ENCODE measurements at places on chromosomes 16 and 17.

DNA sequence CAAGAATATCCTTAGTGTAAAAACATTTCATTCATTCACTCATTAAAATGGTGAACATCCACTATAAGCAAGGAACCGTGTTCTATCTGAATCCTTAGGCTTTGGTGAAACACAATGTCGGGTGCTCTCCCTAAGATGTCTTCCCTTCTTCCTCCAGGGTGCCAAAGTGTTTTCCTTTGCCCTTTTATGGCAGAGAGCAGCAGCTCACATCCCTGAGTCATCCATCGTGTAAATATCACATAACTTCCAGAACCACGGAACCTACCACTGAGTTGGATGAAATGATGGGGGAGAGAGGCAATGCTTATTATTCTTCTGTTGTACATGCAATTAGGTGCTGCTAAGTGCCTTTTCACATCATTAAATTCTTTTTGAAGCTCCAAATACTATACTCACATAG is 50.2 kb downstream of the DNAH3 start:
- DNase-seq, result no peak

GRCh38 chr17:16927641-16928321 is 44.1 kb downstream of the TNFRSF13B start:
- DNase-seq, result no peak

DNA sequence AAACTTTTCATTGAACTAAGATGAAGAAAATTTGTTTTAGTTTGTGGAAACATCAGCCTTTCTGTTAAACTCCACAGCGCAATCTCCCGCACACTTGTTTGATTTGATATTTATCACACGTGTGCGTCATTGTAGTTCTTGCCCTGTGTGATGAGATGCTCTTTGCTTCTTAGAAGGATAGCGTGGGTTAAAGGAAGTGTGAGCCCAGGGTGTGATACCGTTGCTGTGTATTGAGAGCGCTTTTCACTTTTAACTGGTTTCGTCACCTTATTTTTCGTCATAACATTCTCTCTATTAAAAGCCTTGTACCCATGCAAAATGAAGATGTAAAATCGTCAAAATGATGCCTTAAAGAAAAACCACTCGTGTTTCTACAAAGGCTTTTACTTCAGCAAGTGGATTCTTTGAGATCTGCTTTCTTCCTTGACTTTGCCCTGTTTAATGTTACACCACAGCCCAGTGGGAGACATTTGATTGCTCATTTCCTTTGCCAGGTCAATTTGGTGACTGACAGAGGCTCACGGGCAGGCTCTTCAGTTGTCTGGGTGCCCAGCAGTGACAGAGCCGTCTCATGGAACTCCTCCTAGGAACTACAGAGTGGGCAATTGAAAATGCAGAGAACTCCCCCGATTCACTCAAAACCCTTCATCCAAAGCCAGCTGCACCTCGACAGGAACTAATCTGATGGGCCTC is 61.1 kb downstream of the RPA1 start:
- no peak for DNase-seq

- no peak for DNase-seq
These were observed 16.5 kb downstream of the HS3ST3B1 start for GRCh38 chr17:14317383-14317782.

DNA sequence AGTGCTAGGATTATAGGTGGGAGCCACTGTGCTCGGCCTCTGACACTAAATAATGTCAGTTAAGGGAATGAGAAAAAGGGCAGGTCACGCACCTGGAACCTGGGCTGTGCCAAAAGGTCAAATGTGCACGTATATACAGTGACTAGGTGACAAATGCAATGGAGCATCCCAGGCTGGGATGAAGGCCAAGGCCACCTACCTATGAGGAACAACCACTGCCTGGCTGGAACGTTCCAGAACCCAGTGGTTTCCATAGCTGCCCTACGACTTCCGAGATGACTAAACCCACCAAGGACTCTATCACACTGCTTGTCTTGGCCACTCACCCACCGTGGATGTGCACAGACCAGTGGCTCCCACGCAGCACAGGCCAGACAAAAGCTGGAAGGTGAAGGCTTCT is 16.1 kb downstream of the ZNF500 start:
- no peak for DNase-seq

- no peak for DNase-seq
These were observed 32.8 kb downstream of the CACNA1G start for GRCh38 chr17:50593321-50593720.

- DNase-seq, result peak; percentile 82
These were observed 54.2 kb upstream of the SEC14L1 start for GRCh38 chr17:77086433-77087010.

GRCh38 chr17:36934692-36935630 is 2.3 kb upstream of the LHX1 start:
- no peak for DNase-seq

GRCh38 chr16:67100569-67101310 is 9.0 kb upstream of the PHAF1 start:
- no peak for DNase-seq

DNA sequence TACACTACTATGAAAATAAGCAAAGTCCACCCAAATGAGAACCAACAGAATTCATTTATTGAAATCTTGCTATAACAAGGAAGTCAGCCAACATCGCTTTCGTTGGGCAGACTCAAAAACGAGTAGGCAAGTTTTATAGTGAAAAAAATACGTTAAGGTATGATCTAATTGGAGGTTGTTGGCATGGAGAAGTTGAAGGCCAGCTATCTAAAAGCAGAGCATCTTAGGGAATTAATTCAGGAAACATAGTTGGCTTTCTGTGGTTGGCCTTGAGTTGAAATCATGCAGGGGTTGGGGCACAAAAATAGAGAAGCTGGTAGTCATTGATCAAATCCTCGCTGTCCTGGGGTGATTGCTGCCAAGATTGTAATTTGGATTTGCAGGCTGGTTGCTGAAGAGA is 118.3 kb downstream of the PPM1E start:
- no peak for DNase-seq

GRCh38 chr17:75876190-75876937 is 2.0 kb downstream of the TRIM47 start:
- DNase-seq, result peak; percentile 74

DNA sequence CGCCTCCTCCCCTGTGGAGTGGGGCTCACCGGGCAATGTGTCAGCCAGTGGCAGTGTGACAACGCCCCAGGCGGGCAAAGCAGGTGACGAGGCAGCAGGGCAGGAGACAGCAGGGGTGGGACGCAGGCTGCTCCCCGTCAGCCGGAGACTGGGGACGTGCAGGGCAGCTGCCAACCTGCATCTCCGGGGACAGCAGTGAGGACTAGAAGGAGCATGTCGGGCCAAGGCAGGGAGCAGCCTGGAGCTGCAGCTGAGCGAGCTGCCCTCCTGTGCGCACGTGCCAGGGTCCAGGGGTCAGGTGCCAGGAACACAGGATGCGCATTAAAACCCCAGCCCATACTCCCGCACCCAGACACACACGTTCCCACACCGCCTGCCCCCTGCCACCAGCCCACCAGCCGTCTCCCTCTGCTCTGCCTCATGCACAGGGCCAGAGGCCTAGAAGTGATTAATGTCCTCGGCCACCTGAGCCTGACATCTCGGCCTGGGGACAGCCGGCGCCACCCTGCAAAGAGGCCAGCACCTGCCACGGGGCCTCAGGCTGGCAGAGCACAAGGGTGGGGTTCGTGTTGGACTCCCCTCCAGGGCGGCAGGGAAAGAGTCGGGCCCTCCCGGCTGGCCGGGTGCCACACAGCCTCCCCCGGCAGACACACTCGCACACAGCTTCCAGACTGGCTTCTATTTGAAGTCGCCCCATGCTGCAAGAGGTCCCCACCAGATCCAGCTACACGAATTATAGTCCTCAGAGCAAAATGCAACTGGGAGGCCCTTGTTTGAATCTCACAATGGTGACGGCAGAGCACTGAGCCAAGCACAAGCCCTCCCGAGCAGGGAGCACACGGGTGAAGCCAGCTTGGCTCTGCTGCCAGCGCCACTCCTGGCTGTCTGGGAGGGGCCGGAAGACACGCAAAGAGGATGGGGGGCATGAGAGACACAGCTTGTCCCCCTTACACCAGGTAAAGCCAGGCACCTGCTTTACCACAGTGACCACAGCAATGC is 90.4 kb downstream of the RBFOX3 start:
- DNase-seq, result no peak

DNA sequence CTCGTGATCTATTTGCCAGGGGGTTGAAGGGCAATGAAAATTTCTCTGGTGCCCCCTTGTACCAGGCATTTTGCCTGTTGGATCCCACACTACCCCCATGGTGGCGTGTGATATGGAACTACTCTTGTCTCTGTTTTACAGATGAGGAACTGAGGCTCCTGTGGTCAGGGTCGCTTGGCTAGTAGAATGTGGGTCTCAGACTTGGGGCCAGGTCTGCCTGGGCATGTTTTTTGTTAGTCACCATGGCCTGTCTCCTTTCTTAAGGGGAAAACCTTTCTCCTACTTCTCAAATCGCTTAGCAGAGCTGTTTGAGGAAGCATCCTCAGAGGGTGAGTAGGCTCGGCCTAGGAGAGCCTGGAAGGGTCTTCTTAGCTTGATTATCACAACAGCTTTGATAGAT is 51.2 kb downstream of the CLEC16A start:
- no peak for DNase-seq

GRCh38 chr16:28183484-28183883 is 28.3 kb downstream of the XPO6 start:
- DNase-seq, result no peak

GRCh38 chr17:72826602-72827001 is 265.9 kb downstream of the SLC39A11 start:
- DNase-seq, result no peak

GRCh38 chr17:42778570-42778969 is 1.8 kb upstream of the WNK4 start:
- DNase-seq, result no peak

GRCh38 chr17:55830699-55831471 is 80.0 kb downstream of the PCTP start:
- no peak for DNase-seq

GRCh38 chr17:75371339-75371738 is 34.1 kb downstream of the GRB2 start:
- DNase-seq, result no peak

DNA sequence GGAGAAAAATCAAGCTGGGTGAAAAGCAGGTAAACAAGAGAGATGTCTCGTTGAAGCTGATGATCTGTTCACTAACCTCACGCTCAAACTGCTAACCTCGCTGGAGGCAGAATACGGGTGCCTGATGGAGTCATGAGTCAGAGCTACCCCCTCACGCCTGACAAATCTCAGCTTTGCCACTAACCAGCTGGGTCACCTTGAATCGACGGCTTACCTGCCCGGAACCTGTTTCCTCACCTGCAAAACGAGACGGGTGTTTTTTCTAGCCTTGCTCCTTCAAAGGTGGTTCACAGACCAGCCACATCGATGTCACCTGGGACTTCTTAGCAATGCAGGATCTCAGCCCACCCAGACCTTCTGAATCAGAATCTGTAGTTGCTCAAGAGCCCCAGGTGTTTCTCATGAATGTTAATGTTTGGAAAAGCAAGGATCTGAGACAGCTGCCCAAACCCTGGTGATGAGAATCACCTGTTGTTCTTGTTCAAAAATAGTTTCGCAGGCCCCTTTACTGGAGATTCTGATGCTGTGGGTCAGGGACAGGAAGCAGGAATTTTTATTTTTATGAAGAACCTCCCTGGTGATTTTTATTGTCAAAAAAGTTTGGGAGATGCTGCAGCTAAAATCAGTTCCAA is 56.9 kb downstream of the MARCHF10 start:
- no peak for DNase-seq

DNA sequence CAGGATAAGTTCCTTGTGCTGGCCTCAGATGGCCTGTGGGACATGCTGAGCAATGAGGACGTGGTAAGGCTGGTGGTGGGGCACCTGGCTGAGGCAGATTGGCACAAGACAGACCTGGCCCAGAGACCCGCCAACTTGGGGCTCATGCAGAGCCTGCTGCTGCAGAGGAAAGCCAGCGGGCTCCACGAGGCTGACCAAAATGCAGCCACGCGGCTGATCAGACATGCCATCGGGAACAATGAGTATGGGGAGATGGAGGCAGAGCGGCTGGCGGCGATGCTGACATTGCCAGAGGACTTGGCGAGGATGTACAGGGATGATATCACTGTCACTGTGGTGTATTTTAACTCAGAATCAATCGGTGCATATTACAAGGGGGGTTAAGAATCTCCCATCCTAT is 5.2 kb downstream of the PDP2 start:
- DNase-seq, result no peak

- no peak for DNase-seq
These were observed at the start of gene RHBDF1 for GRCh38 chr16:72561-73548. TSS of gene RHBDF1 (minus strand) at chr16:72631. CDS start at chr16:65015, 7,616 bp downstream.

- peak; percentile 48 for DNase-seq
These were observed 1.3 kb upstream of the ACTG1 start for GRCh38 chr17:81513753-81514488.

- no peak for DNase-seq
These were observed 26.2 kb upstream of the SLC5A11 start for GRCh38 chr16:24819462-24820040.

DNA sequence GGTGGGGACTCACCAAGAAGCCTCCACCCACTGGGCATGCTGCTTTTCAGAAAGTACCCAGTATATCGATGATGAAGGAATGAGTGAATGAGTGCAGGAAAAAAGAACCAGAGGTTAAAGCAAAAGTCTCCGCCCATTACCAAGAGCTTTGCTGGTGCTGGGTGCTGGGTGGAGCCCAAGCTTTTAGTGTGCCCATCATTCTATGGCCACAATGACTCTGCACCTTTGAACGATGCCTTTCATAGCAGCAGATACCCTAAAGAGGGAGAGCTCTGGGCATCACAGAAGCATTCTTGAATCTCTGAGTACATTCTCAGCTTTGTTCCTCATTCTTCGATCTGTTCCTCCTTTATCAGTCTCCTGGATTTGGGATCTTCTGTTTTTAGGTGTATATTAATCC is 450.7 kb upstream of the CCL2 start:
- DNase-seq, result no peak

GRCh38 chr16:56066617-56067016 is 124.7 kb upstream of the GNAO1 start:
- no peak for DNase-seq

DNA sequence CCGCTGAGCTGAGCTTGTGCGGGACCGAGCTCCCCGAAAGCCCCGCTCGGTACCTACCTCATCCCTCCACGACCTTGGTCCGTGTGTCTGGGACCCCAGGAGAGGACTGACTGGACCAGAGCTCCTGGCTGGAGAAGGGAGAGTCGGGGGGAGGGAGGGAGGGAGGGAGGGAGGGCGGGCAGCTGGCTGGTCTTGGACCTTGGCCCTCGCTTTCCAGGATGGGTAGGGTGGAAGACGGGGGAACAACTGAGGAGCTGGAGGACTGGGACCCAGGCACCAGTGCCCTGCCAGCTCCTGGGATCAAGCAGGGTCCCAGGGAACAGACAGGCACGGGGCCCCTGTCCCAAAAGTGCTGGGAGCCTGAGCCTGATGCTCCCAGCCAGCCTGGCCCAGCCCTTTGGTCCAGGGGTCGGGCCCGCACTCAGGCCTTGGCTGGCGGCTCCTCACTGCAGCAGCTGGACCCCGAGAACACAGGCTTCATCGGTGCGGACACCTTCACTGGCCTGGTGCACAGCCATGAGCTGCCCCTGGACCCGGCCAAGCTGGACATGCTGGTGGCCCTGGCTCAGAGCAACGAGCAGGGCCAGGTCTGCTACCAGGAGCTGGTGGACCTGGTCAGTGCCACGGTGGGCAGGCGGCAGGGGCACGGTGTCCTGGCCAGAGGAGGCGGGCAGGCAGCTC is 553 bp downstream of the RHBDL1 start:
- DNase-seq, result no peak

- peak; percentile 58 for DNase-seq
These were observed 737 bp downstream of the DHRS13 start for GRCh38 chr17:28901866-28902818.

GRCh38 chr17:41614098-41614497 is 1.5 kb upstream of the KRT16 start:
- no peak for DNase-seq

Data from activated CD4-positive, alpha-beta T cell treated with anti-CD3 and anti-CD28 coated beads for 4 hours (primary cell).